ENCODE measurements at places on chromosomes 1 and 21.

DNA sequence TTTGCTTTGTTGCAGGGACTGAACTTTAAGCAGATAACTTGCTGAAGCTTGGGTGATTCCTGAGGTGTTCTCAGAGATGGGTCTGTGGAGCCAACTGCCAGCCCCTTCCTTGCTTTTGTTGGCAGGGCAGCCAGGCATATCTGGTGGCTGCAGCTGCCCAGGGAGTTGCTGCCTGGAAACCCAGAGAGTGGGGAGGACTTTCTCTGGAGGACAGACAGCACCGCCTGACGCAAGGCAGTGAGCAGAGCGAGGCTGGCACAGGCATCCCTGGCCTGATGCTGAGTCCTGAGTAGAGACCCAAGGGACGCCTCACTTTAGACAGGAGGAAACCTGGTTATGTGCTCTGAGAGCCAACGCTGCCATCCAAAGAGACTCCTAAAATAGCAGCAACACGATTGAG, 9.8 kb upstream of the OLFML2B start:
- DNase-seq: peak; percentile 13

DNA sequence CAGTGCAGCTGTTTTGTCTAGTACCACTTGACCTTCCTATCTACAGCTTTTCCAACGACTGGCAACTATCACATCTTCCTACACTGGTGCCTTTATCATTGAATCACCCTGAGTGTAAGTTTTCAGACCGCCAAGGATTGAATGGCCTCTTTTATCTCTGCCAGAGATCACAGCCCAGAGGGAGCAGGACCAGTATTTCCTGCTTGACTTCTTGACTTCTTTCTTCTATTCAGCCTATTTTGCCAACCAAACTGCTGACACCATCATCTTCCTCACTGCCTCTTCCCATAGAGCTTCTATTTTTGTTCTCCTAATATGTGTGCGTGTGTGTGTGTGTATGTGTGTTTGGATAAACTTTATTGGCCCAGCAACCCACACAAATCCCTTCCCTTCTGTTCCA, 53.8 kb downstream of the SERBP1 start:
- DNase-seq: no peak

GRCh38 chr1:14906665-14907064, 246.9 kb upstream of the TMEM51 start:
- no peak for DNase-seq

GRCh38 chr1:31760471-31761470, 3.4 kb downstream of the ADGRB2 start:
- peak; percentile 99 for DNase-seq

DNA sequence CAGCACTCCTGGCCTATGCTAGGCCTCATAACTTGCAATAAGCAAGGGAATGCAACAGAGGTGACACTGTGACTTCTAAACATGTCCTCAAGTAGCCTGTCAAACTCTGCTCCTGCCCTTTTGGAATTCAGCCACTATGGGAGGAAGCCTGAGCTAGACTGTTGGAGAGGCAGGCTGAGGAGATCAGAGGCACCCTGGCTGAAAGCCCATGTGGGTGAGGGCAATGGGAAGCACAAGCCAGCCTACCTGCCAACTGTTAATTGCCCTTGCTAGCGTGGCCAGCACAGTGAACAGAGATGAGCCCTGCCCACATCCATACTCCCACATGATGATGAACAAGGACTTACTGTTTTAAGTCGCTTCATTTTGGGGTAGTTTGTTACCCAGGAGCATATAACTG, 17.7 kb downstream of the GNB1 start:
- no peak for DNase-seq

GRCh38 chr1:221159608-221160007, 280.4 kb downstream of the HLX start:
- DNase-seq: no peak

DNA sequence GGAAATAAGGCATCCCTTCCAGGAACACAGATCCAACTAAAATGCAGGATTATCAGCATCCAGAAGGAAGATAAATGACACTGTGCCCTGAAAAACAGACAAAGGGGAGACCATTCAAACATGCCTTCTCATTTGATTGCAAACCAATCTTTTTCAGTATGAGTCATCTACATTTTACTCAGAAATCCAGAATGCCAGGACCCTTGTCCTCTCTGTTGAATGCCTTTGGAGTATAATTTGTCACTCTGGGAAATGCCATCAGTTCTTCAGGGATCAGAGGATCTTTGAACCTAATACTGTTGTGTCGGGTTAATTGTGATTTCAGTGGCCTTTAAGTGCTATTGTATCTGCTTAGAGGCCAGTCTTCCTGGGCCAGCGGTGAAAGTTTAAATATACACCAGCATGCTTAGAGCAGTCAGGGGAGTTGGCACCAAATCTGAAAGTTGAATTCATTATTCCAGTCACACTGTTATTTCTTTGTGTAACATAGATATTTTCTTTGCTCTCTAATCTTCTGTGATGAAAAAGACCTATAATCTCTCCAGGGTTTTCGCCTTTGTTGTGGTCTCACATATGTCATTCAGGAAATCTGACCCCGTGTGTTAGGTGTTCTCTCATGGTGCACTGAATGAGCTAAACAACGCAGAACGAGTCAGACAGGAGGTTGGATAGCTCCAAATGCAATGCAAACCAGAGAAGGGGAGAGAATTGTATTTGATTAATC, 364.8 kb upstream of the SGIP1 start:
- no peak for DNase-seq

DNA sequence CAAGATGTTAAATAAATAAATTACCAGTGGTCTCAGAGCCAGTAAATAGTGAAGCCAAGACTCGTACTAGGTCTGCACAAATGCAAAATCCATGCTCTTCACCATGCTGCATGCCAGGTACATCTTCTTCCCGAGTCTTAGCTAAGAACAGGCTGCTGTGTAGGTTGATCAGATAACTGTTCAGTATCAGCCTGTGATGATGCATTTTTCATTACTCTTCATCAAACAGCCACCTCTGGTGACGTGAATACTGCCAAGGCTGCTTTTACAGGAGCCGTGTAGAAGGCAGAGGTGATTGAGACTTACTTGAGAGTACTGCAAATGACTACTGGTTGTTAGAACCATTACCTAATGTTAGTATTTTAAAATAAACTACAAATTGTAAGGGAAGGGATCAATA, 39.3 kb upstream of the HOOK1 start:
- no peak for DNase-seq

DNA sequence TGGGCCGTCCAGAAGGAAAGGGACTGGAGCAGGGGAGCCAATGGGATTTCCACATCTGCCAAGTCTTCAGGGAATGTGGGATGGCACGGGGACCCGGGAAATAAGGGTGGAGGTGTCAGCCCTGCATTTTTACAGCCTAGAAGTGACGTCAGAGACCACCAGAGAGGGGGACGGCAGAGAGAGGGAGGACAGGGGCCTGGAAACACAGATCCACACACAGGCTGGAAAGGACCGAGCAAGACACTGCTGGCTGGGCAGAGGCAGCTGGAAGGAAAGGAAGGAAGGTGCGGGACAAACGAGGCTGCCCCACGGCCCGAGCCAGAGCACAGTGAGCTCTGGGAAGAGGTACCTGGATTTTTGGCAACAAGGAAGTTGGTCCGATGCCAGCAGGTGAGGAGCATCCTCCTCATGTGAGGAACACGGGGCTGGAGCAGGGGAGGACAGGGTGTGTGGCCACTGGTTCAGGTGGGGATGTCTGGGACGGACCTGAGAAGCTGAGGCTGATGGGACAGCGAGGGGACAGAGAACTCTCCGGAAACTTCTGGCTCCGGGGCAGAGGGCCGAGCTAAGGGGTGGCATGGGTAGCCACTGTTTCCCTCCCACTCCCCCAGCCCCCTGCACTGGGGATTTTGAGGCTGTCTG, 138.3 kb downstream of the PGBD5 start:
- DNase-seq: peak; percentile 75

DNA sequence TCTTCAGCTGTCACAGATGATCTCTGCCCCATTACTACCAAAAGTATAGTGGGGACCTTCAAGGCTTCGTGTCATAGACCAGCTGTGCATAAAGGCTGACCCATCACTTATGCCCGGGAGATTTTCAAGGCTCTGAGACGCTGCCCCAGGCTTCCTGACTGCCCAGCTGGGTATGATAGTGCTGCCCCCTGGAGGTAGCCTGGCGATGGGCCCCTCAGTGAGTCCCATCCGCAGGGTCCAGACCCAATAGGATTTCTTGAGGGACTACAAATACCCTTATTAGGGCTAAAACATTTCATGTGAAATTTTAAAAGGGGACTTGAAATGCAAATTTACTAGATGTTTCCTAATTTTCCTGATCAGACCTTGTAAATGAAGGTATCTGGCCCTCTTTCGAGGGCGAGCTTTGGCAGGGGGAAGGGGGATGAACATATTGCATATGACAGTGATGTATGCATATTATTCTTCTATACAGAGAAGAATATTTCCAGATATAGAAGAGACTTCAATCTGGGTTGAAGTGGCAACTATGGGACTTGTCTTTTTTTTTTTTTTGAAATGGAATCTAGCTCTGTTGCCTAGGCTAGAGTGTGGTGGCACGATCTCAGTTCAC, 11.7 kb upstream of the FCMR start:
- no peak for DNase-seq

- no peak for DNase-seq
These were observed 24.4 kb downstream of the RCAN1 start for GRCh38 chr21:34590520-34590919.

DNA sequence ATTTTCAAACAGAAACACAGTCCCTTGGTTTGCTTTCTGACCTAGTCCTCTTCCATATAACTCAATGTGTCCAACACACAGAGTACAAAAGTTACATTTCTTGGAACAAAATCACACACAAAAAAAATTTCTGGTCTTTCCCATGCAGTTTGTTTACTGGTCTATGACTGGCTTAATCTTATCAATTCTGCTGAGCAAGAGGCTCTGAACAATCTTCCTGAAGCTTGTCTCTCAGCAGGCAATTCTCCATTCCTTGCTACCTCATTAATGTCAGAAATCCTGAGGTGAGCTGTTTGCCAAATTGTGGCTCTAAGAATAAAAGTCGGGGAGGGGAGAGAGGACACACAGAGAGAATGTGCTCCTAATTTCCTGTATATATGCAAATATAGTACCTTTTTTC, 423.6 kb downstream of the HLX start:
- DNase-seq: no peak

- DNase-seq: no peak
These were observed 29.8 kb upstream of the PADI2 start for GRCh38 chr1:17148950-17149608.

- DNase-seq: peak; percentile 34
These were observed 34.0 kb downstream of the ELK4 start for GRCh38 chr1:205597691-205598314.

DNA sequence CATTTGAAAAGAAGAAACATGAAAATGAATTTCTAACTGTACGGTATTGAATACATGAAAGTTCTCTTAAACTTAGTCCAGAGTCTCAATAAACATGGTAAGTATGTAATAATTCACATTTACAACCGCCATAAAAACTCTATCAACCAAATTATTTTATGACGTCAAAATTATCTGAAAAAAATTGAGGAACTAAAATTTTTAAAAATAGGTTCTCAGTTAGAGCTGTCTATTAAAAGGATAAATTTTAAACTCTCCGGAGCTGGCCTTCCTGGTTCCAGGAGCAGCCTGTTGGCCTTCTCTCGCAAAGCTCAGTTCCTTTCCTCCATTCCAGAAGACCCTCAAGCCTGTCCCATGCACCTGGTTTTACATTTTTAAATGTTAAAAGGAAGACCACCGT, 18.7 kb upstream of the ETS2 start:
- no peak for DNase-seq

DNA sequence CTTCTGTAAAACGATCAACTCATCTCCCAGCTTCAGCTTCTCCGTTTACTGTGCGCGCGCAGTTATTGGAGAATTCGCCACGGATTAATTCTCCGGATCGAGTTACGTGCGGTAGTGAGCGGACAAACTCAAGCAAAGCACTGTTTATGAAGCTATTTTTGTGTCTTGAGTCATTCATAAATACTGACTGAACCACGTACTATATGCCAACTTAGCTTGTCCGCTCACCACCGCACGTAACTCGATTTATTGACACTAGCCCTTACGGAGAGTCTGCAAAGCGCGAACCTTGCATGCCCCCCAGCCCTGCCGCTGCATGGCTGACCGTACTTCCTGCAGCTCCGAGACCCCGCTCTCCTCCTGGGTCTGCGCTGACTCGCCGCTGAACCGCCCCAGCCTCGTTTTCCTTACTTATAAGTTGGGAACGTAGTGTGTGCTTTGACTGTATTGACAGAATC, 773 bp downstream of the CHD1L start:
- no peak for DNase-seq

- DNase-seq: no peak
These were observed 235.2 kb upstream of the RAB4A start for GRCh38 chr1:229035748-229036082.

DNA sequence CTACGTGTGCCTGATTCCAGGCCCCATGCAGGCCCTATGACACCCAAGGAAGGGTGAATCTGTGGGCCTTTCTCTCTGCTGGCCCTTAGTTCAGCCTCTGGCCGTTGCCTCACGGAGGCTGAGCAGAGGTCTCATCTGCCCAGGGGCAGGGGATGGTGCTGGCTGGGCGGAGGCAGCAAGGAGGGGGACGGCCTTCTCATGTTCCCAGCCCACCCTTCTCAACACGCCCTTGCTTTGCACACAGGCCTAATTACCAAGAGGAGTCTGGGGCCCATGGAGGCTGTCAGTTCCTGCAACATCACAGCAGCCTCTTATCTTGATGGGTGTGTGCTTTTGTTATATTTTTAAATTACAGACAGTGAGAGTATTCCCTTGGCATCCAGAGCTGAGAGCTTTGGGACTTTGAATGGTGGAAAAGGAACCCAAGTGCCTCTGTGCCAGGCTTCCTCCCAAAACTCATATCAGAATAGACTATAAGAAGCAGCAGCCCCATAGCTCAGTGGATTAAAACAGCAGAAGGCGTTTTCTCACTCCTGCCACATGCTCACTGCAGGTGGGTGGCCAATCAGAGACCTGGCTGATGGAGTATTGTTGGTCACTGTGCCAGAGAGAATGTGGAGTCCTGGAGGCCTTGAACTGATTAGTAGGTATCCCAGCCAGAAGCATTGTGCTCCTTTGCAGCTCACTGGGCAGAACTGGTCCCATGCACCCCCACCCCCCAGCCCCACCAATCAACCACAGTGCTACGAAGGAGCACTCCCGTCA, 164.9 kb downstream of the CAMTA1 start:
- DNase-seq: no peak

GRCh38 chr1:198107091-198107501, 49.7 kb upstream of the NEK7 start:
- no peak for DNase-seq

- no peak for DNase-seq
These were observed 10.3 kb downstream of the CLIC6 start for GRCh38 chr21:34679051-34679450.

DNA sequence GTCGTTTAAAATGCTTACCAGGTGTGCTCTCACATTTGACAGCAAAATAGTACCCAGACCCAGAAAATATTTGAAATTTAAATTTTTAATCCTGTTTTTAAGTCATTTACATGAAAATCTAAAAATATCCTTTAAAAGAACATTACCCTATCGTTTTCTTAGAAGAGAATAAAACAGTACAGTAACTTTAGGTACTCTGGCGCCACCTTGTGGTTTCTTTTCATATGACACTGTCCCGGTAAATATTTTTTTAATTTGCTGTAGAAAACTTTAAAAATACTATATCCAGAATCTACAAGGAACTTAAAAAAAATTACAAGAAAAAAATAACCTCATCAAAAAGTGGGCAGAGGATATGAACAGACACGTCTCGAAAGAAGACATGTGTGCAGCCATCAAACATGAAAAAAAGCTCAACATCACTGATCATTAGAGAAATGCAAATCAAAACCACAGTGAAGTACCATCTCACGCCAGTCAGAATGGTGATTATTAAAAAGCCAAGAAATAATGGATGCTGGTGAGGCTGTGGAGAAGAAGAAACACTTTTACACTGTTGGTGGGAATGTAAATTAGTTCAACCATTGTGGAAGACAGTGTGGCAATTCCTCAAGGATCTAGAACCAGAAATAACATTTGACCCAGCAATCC, 129.2 kb downstream of the RGS21 start:
- no peak for DNase-seq

All from osteoblast (primary cell).